ENCODE measurements at places on chromosomes 2 and 18.

DNA sequence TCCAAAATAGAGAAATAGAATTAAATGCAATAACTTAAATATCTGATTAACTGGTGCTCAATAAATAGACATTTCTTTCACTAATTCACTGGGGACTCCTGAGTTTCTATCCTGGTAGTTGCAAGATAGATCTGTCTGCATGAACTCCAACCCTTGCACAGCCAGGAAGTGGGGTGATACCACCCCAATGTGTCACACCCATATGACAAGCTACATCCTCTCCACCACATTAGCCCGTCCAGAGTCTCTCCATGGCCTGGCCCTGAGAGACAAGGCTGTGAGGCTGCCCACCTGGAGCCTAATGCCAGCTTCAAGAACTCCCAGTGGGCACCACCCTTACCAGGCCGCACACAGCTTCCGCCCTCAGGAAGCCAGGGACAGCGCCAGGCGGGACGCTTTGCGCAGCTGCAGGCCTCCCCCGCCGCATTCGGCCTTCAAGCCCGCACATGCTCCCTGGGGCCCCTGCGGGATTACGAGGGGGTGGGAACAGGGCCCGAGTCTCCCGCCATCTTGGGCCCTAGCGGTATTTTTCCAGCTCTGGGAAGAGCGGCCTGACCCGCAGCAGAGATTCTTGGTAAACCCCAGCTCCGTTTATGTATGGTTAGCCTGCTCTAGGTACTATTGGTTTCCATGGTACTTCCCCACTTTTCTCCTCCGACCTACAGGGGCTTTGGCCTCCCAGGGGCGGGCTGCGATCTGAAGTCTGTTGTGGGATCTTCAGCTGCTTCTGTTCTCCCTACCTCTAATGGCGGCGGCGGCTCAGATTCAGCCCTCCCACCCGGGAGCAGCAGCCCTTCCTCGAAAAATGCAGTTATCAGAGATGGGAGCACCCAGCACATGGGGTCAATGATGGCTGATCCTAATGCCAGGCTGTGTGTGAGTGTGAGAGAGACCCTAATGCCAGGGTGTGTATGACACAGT lies at the start of gene TDRD15:
TDRD15 (plus strand) TSS at position 496 of the 921 bp plus-strand sequence. CDS start 13,500 bp downstream, outside the sequence.
- DNase-seq = no peak

DNA sequence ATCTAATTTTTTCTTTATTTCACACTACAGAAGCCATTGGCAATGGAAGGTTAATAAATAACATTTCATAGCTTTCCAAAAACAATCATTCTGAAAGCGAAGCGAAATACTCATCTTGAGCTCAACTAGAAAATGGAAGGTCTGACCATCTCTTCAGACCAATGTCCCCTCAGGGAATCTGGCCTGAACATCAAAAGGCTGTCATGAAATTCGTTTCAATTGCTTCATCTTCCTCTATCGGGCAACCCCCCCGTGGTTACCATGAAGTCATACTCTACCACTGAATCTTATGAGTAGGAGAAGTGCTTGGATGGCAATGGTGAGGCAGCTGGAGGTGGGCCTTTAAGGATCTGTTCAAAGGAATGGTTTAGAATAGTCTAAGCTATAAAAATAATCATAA lies 22.9 kb upstream of the CYTIP start:
- no peak for DNase-seq

- DNase-seq = peak; percentile 92
Observed at GRCh38 chr2:236743039-236743920, 173.7 kb downstream of the ACKR3 start.

GRCh38 chr2:134139611-134140010 lies 114.3 kb upstream of the MGAT5 start:
- DNase-seq = no peak

GRCh38 chr2:8389431-8390108 lies 292.3 kb upstream of the ID2 start:
- DNase-seq = peak; percentile 21

DNA sequence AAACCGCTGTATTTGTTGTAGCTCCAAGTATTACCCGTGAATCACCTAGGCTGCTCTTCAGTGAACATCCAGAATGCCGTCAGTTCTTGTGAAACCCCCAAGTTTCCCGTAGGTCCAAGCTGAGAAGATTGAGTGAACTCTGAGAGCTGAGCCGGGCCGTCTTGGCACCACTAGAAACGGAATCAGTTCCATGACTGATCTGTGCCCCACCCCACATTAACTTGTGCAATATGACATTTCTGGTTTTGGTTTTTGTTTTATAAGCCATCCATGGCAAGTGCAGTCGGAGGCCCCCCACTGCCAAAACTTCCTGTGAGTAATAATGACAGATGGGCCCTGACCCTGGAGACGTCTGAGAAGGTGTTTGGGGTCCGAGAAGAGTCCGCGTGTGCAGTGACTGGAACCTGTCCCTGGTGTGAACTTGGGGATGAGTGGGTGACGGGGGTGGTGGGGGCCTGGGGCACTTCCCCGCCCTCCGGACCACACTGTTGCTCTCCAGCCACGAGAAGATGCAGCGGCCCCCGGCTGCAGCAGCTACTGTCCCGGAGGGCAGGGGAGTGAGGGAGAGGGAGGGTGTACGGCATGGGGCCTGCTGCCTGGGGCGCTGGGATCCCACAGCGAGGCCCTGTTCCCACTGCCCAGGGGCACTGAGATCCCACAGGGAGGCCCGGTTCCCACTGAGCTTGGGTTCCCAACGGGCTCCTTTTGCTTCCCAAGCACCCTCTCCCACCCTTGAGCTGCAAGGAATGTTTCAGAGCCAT lies 26.5 kb downstream of the NFATC1 start:
- DNase-seq = peak; percentile 64

DNA sequence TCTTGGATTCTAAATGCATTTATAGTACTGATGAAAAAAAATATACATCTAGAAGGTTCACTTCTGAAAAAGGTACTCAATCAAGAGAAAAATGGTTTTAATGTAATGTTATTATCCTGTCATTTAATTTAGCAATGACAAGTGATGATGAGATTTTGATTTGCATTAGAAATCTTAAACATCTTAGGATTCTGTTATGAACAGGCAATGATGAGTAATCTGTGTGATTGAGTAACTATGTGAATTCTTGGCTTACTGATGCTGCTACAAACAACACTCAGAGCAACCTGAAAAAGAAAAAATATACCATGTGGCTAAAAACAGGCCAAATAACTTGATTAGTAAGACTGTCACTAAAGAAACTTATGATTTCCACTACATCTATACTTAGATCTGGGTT lies 30.1 kb downstream of the RBKS start:
- DNase-seq = peak; percentile 73

DNA sequence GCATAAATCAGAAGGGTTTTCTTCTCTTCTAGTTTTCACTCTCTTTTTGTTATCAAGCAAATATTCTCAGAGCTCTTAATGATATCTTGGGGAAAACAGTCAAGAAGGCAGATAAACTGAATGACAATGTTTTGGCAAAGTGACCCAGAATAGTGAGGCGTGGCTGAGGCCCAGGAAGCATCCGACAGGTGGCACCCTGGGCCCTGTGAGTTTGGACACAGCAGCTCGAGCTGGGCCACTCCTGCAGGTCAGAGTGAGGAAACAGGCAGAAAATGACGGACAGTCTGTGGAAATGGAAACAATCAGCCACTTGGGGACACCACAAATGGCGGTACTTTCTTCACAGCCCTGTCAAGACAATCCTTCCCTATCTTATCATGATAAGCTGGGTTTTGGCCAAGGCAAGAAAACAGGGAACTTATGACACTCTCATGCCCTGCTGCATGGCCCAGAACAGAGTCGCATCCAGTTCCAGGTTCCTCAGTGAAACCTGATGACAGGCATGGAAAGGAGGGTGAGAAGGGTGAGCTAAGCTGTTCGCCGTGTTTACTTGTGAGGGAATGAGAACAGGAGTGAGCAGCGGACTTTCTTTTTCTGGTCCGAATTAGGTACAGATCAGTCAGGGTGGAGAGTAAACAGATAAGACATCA lies 32.1 kb downstream of the MRPL44 start:
- DNase-seq = no peak
